ENCODE measurements at places on chromosomes 6 and 20.
A peak's percentile ranks its signal among the peaks of the same experiment; 100 is the strongest.

- no peak for ATAC-seq
Observed at GRCh38 chr6:110556317-110557110, 80.1 kb upstream of the SLC22A16 start.

DNA sequence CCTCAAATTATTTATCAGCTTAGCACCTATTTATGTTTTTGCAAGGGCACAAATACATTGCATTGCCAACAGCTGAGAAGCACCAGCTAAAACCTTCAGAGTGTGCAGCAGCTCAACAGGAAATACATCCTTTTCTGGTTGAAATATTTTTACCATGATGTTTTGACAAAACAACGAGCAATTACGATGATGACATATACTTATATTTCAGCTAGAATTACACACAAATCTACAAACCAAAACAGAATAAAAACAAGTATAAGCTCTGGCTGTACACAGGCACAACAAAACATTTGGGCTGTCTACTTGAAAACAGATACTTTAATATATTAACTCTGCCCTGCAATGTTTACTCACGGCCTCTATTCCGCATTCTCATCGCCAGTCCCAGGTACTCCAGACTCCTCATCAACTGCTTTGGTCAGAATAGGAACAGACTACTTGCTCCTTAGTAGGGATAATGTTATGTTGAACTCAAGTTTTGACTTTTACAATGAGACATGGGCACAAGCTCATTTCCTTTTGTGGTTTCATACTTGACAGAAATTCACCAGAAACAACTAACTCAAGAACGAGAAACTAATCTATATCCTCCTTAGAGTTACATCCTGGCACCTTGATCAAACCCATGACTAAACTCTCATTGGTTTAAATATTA lies 377.6 kb downstream of the ESR1 start:
- peak; percentile 59 for ATAC-seq

DNA sequence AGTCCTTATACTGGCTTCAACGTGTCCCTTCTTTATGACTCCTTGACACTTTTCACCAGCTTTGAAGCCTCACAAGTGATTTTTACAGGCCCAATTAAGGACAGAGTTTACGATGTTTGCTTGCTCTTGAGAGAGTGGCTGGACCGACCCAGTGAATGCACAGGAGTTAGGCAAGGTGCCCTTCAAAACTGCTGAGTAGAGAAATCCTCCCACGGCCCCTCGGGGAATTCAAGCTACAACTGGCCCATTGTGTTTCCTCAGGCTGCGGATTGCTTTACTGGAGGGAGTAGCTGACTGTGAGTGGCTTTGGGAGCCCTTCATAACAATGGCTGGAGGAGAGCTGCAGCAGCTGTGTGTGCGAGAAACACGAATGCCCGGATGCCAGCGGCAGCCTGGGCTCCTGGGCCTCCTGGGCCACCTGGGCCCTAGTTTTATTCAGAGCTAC lies 50.0 kb downstream of the SGK1 start:
- no peak for ATAC-seq

GRCh38 chr6:10740061-10740460 lies 7.5 kb upstream of the TMEM14B start:
- ATAC-seq: no peak

DNA sequence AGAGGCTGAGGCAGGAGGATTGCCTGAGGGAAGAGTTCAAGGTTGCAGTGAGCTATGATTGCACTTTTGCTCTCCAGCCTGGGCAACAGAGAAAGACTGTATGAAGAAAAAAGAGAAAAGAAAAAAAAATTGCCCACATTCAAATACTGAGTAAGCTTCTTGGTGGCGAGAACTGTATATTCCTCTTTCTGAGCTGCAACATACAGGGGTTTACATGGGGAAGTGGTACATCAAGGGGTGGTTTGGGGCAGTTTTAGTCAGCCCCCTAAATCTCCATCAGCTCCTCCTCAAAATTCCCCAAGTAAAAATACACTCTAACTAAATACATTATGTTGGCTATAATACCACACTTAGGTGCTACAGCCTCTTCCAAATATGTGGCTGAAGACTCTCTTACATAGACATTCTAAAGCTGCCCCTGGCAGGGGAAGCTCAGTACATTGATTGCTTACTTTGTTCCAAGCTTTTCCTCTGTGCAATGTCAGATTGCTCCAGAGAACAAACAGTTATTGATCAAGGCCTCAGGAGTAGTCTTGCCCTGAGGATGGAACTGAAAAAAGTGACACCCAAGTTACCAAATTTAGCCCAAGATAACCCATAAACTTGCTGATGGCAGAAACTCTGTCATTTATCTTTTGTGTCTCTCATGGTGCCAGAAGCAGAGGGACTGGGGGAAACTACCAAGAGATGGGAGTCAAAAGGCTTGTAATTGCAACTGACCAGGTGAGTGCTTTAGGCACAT lies 107.4 kb upstream of the RIPOR2 start:
- no peak for ATAC-seq

DNA sequence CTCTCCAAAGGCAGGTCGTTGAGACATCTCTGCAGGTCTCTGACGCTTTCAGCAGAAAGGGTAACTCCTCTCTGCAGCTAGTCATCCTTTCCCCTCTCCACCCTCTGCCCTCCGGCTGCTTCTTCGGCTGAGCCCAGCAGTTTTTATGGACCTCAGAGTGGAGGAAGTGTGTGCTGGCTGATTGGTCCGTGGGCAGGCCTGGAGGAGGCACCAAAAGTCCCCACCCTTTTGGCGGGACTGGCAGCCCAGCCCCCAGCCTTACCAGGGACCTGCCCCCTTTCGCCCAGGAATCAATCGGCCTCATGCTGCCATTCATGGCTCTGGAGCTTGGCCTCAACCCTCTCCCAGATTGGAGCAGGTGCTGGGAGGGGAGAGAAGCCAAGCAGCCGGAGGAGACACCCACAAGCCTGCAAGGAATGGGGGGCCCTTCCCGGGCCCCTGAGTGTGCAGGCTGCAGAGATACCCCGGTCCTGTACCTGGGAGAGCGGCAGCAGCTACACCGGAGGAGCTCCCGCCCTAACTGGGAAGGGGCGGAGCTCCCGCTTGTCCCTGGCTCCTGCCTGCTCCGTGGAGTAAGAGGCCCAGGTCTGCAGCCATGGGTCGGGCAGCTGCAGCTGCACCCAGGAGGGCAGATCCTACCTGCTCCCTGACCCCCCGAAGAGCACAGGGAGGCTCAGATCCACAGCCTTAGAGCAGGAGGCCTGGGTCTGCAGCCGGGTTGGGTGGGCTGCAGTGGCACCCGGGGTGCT lies 170.3 kb upstream of the SOX4 start:
- no peak for ATAC-seq

DNA sequence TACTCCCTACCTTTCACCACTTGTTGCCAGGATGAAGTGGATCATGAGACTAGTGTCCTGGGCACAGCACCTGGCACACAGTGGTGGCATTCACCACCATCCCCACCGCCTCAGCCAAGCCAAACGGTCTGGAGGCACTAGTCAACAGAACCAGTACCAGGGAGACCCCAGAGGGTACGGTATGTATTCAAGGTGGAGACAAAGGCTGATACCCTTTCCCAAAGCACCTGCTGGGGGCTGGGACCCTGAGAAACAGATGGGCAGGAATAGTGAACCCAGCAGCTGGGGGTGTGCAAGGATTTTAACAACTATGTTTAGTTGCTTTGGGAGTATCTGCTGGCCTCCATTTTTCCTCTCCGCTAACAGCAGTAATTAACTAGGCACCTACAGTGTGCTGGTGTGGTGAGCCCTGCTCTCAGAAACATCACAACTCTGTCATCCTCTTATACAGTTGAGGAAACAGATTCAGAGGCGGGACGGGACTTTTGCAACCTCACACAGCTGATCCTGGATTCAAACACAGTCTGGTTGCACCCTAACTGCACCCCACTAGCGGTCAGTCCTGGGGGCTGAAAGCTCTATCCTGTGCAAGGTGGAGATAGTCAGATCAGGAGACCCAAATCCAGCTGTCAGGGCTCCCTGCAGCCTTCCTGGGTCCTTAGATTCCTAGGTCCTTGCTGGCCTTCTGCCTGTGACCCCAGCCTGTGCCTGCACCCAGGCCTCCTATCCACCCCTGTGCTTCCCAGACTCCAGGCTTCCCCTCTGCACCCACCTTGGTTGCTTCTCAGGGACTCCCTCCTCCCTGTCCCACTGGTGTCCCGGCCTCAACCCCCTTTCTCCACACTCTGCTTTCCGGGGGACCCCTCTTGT lies 1.2 kb downstream of the SNTA1 start:
- ATAC-seq: no peak

- ATAC-seq: no peak
Observed at GRCh38 chr6:111239461-111239860, 152.2 kb downstream of the SLC16A10 start.

DNA sequence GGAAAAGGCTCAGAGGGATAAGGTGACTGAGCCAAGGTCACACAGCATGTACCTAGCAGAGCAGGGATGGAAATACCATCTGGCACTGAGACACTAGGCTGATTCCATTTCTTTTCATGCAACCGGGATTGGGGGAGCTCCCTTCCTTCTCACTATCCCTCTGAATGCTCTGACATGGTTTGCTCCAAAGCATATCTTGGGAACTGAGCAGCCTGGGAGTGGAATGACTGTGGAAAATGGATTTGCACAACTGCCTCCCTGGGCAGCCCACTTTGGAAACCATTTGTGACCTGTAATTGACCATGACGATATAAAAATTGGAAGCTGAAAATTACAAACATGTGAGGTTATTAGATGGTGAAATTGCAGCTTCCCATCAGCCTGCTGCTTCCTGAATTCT lies 309.0 kb upstream of the CHD6 start:
- no peak for ATAC-seq

DNA sequence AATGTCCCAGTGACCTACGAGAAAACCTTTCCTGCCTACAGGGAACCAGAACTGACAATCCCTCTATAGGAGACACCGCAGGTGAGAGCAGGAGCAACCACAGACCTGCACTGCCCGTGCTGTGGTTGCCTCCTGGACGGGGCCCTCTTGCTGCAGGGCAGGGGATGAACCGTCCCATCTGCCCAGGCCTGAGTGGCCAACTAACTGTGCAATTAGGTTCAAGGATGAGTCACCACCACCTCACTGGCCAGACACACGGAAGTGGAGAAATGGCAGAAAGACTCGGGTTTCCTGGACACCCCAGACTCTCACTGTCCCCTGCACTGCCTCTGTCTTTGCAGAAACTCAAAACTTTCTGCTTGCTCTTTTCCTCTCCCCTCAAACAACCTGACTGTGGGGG lies 13.8 kb upstream of the HLA-G start:
- ATAC-seq: no peak

GRCh38 chr20:1734269-1734858 lies 76.8 kb upstream of the SIRPG start:
- peak; percentile 76 for ATAC-seq

GRCh38 chr6:13848522-13849150 lies 34.3 kb upstream of the MCUR1 start:
- no peak for ATAC-seq

DNA sequence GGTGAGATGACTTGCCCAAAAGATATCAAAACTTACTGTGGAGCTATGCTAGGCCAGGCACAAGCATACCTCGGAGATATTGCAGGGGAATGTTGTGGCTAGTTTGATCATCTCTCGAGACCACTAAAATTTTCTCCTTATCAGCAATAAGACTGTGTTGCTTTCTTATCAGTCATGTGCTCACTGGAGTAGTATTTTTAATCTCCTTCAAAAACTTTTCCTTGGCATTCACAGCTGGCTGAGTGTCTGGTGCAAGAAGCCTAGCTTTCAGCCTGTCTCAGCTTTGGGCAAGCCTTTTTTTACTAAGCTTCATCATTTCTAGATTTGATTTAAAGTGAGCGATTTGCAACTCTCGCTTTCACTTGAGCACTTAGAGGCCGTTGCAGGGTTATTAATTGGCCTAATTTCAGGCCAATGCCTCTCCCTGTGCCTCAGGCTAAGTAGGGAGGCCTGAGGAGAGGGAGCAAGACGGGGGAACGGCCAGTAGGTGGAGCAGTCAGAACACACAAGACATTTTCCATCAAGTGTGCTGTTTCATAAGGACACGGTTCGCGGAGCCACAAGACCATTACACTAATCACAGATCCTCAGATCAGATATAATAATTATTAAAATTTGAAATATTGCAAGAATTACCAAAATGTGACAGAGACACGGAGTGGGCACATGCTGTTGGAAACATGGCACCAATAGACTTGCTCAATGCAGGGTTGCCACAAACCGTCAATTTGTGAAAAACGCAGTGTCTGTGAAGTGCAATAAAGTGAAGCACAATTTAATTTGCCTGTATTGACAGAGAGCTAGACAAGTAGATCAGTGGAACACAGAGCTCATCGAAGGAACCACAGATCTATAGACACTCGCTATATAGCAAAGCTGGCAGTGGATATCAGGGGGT lies 106.8 kb upstream of the SIRPG start:
- ATAC-seq: peak; percentile 71

- ATAC-seq: no peak
Observed at GRCh38 chr6:117530467-117531242, 48.2 kb downstream of the DCBLD1 start.

GRCh38 chr6:139903411-139904157 lies 529.1 kb upstream of the CITED2 start:
- ATAC-seq: peak; percentile 17

DNA sequence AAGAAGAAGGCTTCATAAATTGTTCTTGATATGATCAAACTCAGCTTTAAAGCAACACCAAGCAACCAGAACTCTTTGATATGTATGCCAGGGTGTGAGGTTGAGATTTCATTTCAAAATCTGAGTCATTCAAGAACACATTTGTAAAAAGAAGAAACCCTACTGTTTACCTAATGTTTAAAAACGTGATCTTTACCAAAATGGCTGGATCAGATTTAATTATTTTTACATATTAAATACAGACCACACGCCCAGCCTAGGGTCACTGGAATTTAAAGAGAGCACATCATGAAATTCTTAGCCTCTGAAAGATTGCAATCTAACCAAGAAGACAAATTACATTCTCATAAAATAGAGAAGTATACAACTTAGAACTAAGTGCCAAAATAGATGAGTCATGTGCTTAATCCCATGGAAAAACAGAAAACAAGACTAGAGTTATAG lies 206.8 kb upstream of the SMLR1 start:
- peak; percentile 57 for ATAC-seq

GRCh38 chr6:110876170-110876773 lies 1.7 kb downstream of the AMD1 start:
- ATAC-seq: peak; percentile 55

DNA sequence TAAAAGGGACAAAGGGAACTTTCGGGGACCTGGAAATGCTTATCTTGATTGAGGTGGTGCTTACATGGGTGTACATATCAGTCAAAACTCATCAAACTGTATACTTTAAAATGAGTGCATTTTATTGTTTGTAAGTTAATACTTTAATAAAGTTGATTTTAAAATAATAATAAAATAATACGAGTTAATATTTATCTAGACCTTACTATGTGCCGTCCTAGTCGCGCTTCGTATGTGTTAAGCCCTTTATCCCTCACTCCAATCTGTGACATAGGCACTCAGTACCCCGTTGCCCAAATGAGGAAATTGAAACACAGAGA lies 47.5 kb downstream of the PDYN start:
- ATAC-seq: no peak

GRCh38 chr20:39568109-39568508 lies 606.0 kb downstream of the DHX35 start:
- ATAC-seq: no peak

DNA sequence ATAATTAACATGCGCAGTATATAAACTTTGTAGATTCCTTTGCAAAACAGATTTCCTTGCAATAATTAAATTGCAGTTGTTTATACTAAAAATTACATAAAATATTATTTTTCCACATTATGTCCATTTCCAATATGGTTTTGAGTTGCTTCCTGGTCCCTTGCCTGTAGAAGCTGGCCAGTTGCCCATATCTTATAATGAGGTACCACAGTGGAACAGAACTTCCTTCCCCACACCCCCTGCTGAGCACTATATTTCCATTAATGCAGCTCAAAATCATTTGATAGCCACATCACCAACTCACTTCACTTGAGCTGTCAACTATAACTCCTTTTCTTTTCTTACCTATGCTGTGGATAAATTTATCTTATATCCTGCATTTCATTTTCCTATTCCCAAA lies 194.6 kb downstream of the DST start:
- ATAC-seq: no peak

Data from activated CD4-positive, CD25-positive, alpha-beta regulatory T cell treated with anti-CD3 and anti-CD28 coated beads, Interleukin-2, amount 50 U/mL, for 24 hours (primary cell).